SW 1271 (cell line): ENCODE measurements at places on chromosomes 6 and 20.

GRCh38 chr6:155678361-155678760, 222.7 kb upstream of the NOX3 start:
- no peak for DNase-seq

GRCh38 chr20:23086056-23086566, at the start of gene CD93:
TSS of gene CD93 (minus strand) at chr20:23086324. CDS start at chr20:23086192, 132 bp downstream.
- DNase-seq: no peak

DNA sequence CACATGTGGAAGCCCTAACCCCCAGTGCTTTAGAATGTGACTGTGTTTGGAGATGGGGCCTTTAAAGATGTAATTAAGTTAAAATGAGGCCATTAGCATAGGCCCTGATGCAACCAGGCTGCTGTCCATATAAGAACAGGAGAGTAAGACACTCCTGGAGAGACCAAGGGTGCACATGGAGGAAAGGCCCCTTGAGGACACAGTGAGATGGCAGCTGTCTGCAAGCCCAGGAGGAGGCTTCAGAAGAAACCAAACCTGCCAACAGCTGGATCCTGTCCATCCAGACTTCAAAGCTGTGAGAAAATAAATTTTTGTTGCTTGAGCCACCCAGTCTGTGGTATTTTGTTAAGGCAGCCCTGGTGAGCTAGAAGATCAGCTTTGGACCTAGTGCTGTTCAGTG, 16.8 kb upstream of the SNRPB2 start:
- no peak for DNase-seq

DNA sequence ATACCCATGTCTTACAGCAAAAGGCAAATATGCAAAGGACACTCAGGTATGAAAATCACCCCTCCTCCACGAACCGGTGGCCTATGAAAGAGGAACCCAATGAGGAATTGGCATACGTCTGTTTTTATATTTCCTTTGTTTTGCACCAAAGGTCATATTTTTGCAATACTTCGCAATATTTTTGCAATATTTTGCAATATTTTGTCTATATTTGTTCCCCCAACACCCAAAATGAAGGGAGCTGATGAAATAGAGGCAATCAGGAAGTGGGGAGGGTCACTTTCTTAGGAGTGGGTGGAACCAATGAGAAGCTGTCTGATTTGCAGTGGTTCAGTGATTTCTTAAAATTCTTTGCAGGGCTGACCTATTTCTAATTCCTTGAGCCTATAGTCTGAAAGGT, 296.8 kb upstream of the TSHZ2 start:
- no peak for DNase-seq

GRCh38 chr6:27016689-27017088, 230.8 kb upstream of the PRSS16 start:
- no peak for DNase-seq

- DNase-seq: peak; percentile 91
These were observed 7.1 kb downstream of the HSPA1B start for GRCh38 chr6:31834367-31835250.
